Lower leg skin (tissue), 4 donors: ENCODE measurements at places on chromosomes 6 and 20. TPM values are rescaled to one million over a fixed set of nuclear protein-coding genes. Genes with fewer than 3 reads are reported as not detected.

Gene UNC93A
- 111 TPM for total RNA-seq

Gene XKR7
- not detected for total RNA-seq

Gene IL17F
- total RNA-seq, result not detected

Gene SLC22A23
- total RNA-seq, result 50.7 TPM

Gene CLPSL2
- total RNA-seq, result not detected

Gene PLA2G7
- 0.61 TPM for total RNA-seq

Gene CGAS
- 1.8 TPM for total RNA-seq

Gene RIMS4
- total RNA-seq, result 0.12 TPM

Gene PTCHD4
- 0.10 TPM for total RNA-seq

Gene HEY2
- total RNA-seq, result 0.80 TPM

Gene PMEPA1
- 12.1 TPM for total RNA-seq

Gene UBE2C
- total RNA-seq, result 10.9 TPM

Gene TBXT
- total RNA-seq, result not detected

Gene TSHZ2
- total RNA-seq, result 10.4 TPM

Gene C6orf141
- 13.7 TPM for total RNA-seq

Gene FANCE
- 34.4 TPM for total RNA-seq

Gene OR2J3
- not detected for total RNA-seq

Gene CEP85L
- total RNA-seq, result 7.0 TPM

Gene HLA-DPB1
- total RNA-seq, result 48.1 TPM

Gene RIMS1
- total RNA-seq, result 9.4 TPM

Gene CD24
- 207 TPM for total RNA-seq

Gene SMOC2
- 12.9 TPM for total RNA-seq

Gene LIN28B
- not detected for total RNA-seq
